ENCODE measurements at places on chromosomes 2 and 18.

GRCh38 chr2:96916646-96917543, 47.0 kb upstream of the SEMA4C start:
- DNase-seq, result no peak

DNA sequence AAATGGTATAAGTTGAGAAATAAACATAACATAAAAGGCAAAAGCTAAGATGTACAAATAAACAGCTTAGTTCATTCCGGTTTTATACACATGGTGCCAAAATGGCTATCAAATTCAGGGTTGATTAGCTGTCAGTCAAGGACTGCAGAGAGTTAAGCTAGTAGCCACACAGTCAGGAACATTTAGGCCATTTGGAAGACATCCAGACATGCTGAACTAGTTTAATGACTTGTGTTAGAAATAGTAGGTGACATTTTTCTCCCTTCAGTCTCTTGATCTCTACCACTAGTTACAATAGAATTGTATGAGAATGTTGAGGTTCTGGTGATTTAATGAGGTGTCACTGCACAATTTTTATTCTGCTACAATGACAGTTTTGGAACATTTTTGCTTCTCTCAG, 394.4 kb upstream of the SPHKAP start:
- DNase-seq, result no peak

- DNase-seq, result no peak
These were observed 3.5 kb downstream of the DUSP11 start for GRCh38 chr2:73776381-73776780.

GRCh38 chr2:200247494-200247893, 59.0 kb upstream of the SPATS2L start:
- DNase-seq, result no peak

DNA sequence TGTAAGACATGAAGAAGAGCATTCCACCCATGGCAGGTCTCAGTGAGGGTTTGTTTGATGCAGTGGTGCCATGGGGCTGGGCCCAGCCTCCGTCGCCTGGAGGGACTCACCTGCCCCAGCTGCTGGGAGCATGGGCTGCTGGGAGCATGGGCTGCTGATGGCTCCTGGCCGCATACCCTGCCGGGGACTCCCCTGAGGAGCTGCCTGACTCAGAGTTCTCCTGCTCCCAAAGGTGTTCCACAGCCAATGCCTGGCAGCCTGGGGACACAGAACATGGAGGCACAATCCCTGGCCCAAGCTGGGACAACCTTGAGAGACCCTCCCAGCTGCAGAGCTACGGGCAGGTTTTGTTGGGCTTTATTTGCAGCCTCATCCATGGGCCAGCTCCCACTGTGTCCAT, 108.4 kb downstream of the COPS8 start:
- DNase-seq, result peak; percentile 40

- no peak for DNase-seq
These were observed 19.9 kb downstream of the TMSB10 start for GRCh38 chr2:84925336-84925723.

- no peak for DNase-seq
These were observed 107.2 kb downstream of the GALNT1 start for GRCh38 chr18:35688757-35689156.

- peak; percentile 47 for DNase-seq
These were observed 90.3 kb upstream of the SNTG2 start for GRCh38 chr2:860259-860855.

GRCh38 chr2:216554755-216555154, 56.1 kb downstream of the RPL37A start:
- no peak for DNase-seq

GRCh38 chr2:230957756-230958391, 32.8 kb upstream of the GPR55 start:
- DNase-seq, result no peak

- no peak for DNase-seq
These were observed 434.7 kb downstream of the CPS1 start for GRCh38 chr2:210991107-210991506.

- no peak for DNase-seq
These were observed 7.9 kb downstream of the MAP2 start for GRCh38 chr2:209431701-209432100.

DNA sequence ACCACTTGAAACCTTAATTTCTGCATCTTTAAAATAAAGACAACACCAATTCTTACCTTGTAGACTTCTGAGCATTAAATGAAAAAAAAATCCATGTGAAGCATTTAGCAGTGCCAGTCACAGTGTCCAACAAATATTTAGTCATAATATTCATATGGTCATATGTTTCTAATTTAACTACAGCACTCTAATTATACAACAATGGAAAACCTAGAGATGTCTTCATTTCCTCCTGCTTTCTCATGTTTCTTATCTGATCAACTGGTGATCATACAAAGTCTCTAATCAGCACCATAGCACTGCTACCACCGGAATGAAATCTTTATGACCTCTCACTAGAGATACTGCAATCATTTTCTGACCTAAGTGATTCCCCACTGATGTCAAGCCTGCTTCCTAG, 10.2 kb upstream of the SCN3A start:
- DNase-seq, result no peak

- no peak for DNase-seq
These were observed 42.5 kb downstream of the CXCR4 start for GRCh38 chr2:136075476-136075875.

DNA sequence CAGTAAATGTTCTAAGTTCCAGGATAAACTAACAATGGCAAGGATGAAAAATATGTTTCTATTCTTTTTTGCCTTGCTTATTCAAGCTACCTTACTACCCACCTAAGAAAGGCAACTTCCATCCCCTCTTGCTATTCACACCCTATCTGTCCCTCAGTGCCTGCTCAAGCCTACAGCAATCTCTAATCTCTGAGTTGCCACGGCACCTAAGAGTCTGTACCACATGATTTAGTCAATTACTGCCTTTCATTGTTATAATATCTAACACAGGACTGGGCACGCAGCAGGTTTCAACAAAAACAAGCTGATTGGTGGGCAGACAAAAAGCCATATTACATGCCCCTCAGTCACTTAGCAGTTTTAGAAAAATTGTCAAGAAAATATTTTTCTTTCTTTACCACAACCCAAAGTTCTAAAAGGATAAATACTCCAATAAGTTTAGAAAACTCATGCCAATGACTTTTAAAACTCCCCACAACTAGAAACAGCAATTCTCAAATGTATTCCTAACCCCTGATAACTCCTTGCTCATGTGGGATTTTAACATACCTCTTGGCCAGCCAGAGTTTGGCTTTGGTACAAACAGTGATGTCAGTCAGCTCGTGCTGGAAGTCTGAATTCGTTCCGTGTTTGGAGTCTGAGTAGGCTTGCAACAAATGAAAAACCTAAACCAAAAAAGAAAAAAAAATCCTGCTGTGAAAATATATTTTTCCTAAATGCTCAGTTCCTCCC, 117.3 kb upstream of the ZFP36L2 start:
- no peak for DNase-seq

GRCh38 chr2:3209258-3209657, 168.4 kb downstream of the EIPR1 start:
- no peak for DNase-seq

DNA sequence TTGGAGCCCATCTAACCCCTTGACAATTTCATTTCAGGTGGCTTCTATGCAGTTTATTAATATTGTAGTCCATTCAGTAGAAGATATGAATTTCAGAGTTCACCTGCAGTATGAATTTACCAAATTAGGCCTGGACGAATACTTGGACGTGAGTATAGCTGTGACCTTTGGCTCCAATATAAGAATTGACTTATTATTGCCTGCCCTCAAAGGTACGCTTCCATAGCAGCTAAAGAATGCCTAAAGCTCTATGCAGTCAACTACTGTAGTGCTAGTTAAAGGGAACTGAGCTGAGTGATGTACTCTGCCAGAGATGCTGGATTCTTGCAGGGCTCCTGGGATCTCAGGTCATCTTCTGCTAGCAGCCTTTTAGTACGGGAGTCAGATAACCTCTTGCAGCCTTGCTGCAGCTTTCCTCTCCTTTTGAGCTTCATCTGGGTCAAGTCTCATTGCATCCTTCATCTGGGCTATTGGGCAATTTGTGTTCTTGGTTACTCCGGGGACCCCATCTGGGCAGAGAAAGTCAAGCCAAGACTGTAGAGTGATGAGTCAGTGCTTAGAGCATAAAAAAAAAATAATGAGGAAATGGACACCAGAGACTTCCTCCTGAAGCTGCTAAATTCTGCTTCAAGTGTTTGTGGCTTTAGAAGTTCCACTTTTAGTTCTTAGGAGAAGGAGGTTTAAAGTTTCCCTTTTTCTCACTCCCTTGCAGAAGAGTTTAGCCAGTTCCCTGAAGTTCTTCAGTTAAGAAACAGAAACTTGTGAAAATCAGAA, 105.6 kb downstream of the PRPF40A start:
- no peak for DNase-seq

GRCh38 chr2:106523976-106524665, 37.0 kb downstream of the CD8B2 start:
- no peak for DNase-seq

DNA sequence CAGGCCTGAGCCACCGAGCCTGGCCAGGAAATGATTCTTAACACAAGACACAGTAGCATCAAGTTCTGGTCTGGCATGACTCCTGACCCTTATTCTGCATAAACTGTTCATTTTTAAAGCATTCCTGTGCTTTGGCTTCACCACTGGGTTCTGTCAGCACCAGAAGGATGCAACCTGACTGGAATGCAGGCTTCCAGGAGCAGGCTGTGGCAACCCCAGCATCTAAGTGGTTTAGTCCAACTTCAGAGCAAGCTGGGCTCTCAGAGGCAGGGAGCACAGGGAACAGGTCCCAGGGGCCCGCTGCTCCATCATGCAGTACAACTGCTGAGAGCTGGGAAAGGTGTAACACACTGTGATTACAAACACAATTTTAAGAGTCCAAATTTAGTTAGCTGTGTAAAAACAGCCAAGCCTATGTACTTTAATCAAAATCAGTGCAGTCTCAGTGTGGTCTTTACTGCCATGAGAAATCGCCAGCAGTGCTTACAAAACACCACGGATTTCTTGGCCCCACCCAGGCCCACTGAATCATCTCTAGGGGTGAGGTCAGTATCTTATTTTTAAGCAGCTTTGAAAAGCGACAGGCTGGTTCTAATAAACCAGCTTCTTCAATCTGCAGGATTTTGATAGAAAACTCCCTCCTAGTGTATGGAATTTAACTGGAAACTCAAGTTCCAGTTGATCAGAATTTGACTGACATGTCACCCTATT, 44.4 kb upstream of the TMEM182 start:
- no peak for DNase-seq

DNA sequence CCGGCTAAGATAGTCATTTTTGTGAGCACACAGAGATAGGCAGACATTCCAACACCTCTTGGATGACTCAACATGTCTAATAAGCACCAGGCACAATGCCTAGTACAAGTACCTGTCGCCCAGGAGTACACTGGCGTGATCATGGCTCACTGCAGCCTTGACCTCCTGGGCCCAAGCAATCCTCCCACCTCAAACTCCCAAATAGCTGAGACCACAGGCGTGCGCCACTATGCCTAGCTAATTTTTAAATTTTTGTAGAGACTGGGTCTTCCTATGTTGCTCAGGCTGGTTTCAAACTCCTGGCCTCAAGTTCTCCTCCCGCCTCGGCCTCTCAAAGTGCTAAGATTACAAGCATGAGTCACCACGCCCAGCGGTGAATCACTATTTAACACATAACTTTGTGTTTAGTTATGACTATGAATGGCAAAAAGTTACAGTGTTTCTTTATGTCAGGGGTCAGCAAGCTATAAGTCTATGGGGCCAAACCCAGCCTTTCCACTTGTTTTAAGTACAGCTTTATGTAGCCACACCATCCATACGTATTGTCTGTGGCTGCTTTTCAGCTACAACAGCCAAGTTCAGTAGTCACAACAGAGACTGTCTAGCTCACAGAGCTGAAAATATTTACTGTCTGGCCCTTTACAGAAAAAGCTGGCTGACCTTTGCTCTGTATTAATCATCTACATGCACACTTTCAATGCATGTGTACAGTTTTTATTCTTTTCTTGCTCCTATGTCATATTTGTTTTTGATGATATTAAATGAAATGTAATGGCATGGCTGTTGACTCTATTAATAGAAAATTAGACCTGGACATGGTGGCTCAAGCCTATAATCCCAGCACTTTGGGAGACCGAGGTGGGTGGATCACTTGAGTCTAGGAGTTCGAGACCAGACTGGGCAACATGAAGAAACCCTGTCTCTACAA, 18.7 kb downstream of the ORC2 start:
- DNase-seq, result no peak

DNA sequence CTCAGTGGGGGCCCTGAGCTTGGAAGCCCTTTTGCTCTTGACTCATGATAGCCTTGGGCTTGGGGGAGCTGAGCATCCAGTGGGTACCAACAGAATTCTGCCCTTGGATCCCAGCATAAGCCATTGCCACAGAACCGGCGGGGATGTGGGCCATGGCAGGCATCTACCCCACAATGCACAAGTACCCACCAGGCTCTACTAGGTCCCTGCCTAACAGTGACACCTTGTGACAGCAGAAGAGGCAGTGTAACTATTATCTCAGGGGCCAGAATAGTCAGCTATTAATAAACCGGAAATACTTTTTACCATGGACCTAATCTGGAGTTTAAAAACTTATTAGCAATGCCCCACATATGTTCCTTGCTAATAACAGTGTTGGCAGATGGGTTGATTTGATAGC, 397.2 kb downstream of the TMEM182 start:
- DNase-seq, result no peak

- DNase-seq, result no peak
These were observed 294.8 kb upstream of the MGAT5 start for GRCh38 chr2:133959066-133959465.

DNA sequence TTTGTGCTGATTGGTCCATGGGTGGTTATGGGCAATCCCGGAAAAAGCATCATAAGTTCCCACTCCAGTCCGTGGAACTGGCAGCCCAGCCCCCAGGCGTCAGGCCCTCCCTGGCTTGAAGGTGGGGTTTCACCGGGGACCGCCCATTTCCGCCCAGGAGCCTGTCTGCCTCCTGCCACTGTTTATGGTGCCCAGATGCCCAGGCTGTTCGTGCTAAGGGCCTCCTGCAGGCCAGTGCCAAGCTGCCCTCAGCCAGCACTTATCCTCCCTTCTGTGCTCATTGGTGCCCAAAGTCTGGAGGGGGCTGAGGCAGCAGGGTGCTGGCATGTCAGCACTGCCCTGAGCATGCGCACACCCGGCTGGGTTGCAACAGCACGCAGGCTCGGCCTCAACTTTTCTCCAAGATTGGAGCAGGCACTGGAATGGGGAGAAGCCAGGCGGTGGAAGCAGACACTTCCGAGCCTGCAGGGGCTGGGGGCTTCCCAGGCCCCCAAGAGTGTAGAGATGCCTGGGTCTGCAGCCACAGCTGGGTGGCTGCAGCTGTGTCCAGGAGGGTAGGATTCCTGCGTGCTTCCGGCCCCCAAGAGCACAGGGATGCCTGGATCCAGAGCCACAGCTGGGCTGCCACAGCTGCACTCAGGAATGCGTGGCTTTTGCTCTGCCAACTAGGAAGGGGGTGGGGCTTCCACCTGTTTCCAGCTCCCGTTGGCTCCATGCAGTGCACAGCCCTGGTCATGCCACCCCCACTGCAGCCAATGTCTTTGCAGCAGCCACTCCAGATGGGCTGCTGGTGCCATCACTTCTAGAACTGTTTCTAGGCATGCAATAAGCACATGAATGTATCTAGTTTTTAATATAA, 74.0 kb downstream of the AGPS start:
- no peak for DNase-seq

GRCh38 chr18:51614033-51614432, 416.6 kb upstream of the MEX3C start:
- no peak for DNase-seq

GRCh38 chr2:172962824-172963223, 112.8 kb upstream of the MAP3K20 start:
- DNase-seq, result no peak

GRCh38 chr2:167249197-167249596, 360.9 kb downstream of the XIRP2 start:
- no peak for DNase-seq

Data from ecto neural progenitor cell (in vitro differentiated cells).